ENCODE measurements at places on chromosomes 12 and 14.
A peak's percentile ranks its signal among the peaks of the same experiment; 100 is the strongest.

DNA sequence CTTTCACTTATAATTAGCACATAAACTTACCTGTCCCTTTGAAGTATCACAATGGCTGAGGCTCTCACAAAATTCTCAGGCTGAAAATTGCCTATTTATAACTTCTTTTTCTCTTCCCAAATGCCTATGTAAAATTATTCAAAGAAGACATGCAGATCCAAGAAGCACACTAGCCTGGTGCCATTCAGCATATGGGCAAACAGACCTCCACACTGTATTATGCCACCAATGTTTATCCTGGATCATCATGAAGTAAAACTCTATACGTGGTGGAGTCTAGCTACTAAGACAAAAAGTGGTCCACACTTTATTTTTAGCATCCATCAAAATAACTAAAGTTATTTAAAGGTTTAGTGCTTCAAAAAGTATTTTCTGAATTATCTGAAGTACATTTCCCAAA is 15.8 kb downstream of the TC2N start:
- no peak for DNase-seq

DNA sequence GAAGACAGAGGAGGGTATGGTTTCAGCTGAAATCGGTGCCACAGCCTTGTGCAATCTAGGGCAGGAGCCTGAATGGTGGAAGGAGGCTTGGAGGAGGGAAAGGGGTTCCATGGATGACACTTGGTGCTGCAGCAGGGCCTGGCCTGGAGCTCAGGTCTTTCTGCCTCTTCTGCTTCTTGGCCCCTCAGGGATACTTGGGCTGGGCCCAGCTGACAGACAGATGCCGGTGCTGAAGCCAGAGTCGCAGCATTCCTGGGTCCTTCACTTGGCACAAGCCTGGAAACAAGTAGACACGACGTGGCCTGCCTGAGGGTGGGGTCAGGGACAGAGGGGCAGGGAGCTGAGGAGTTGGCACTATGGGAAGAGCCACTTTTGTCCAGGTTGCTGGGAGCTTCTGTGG is 4.4 kb upstream of the PLEKHD1 start:
- DNase-seq, result no peak

GRCh38 chr14:22822571-22823098 is 7.1 kb upstream of the MRPL52 start:
- DNase-seq, result peak; percentile 50

DNA sequence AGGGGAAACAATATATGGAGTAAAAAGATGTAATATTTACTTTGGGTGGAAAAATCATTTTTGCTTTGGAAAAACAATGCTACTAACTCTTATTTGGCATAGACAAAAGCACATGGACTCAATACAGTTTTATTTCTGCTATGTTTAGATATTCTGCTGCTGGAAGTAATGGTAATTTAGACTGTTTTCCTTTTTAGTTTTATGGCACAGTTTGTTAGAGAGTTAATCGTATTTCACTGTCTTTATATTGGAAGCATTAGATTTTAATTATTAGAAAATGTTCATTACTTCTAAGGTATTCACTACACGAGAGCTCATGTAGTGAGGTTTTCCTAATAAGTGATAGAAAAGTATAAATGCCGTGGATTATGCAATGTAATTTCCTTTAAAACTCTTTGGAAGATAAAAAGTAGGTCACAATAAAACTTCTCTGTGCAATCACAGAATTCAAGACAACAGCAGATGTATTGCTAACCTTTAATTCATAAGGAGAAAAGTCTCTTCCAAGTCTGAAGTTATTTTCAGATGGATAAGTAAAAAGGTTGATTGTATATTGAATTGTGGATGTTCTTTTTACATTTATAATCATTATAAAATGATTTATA is 851.8 kb downstream of the TMTC2 start:
- no peak for DNase-seq

- no peak for DNase-seq
Measured at GRCh38 chr14:67610491-67610890, 9.2 kb upstream of the ARG2 start.

Measured in stimulated activated CD4-positive, alpha-beta T cell treated with anti-CD3 and anti-CD28 coated beads, Interleukin-12 subunit alpha, Interleukin-12 subunit beta, amount 100 ng/mL, for 48 hours (primary cell).